ENCODE measurements at places on chromosomes 13 and 19.
A peak's percentile ranks its signal among the peaks of the same experiment; 100 is the strongest.

- no peak for DNase-seq
Observed at GRCh38 chr19:17327654-17328516, 6.8 kb downstream of the ANO8 start.

DNA sequence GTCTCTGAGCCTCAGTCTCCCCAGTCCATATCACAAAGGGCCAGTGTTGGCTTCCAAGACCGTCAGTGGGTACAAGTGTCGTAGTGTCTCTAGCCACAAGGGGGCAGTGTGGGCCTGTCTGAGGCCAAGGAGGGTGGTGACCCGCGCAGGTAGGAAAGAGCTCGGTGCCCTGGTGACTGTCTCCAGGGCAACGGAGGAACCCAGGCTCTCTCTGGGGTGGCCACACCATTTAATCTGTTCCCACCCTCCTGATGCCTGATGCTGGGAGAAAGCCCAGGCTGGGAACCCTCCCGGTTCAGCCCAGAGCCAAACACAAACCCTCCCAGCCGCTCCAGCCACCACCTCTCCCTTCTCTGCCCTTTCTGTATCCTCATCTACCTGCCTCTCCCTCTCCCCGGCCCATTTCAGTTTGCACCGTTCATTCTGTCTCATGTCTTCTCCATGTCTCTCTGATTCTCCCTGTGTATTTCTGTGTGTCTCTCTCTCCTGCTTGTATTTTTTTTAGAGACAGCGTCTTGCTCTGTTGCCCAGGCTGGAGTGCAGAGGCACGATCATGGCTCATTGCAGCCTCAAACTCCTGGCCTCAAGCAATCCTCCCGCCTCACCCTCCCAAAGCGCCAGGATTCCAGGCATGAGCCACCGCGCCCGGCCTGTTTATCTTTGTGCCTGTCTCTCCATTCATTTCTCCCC lies 17.5 kb upstream of the MEIS3 start:
- peak; percentile 61 for DNase-seq

DNA sequence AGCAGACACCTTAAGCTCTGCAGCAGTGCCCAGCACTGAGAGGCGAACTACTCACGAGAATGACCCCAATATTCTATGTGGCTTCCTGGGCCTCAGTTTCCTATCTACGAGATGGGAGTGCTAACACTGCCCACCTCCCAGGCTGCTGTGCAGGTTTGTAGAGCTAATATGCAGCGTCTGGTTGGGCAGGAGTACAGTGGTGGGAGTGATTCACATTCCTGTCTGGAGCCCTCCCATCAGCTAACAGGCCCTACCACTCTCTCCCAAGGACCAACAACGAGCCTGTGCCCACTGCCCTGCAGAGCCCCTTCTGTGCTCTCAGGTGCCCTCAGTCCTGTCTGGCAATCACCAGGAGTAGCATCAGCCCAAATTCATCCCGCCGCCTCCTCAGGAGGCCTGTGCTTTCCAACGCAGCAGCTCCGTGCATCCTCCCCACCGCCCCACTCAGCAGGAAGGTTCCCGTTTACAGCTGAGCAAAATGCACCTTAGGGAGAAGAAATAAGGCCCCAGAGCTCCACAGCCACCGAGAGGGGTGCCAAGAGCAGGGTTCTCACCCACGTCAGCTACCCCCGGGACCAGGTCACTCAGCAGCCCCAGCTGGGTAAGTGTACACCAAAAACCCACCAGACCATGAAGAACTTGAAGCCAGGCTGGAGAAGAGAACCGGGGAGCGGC lies 6.6 kb downstream of the AKT2 start:
- DNase-seq, result no peak

DNA sequence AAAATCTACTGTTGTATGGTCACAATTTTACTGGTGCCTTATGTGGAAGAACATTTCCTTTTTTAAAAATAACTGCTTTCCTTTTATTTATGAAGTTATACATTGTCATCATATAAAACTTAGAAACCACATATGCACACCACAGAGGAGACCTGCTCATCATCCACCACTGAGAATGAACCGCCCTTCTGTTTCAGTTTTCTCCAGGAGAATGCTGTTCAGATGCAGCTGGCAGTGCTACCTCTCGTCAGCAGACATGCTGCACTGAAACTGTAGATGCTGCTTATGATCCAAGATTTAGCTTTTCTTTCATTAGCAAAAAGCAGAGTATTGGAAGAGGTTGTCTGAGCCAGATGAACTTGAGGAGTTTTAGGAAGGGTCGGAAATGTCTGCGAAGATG lies 10.1 kb downstream of the SLC25A15 start:
- no peak for DNase-seq

GRCh38 chr13:67258482-67258881 lies 28.3 kb upstream of the PCDH9 start:
- DNase-seq, result no peak

DNA sequence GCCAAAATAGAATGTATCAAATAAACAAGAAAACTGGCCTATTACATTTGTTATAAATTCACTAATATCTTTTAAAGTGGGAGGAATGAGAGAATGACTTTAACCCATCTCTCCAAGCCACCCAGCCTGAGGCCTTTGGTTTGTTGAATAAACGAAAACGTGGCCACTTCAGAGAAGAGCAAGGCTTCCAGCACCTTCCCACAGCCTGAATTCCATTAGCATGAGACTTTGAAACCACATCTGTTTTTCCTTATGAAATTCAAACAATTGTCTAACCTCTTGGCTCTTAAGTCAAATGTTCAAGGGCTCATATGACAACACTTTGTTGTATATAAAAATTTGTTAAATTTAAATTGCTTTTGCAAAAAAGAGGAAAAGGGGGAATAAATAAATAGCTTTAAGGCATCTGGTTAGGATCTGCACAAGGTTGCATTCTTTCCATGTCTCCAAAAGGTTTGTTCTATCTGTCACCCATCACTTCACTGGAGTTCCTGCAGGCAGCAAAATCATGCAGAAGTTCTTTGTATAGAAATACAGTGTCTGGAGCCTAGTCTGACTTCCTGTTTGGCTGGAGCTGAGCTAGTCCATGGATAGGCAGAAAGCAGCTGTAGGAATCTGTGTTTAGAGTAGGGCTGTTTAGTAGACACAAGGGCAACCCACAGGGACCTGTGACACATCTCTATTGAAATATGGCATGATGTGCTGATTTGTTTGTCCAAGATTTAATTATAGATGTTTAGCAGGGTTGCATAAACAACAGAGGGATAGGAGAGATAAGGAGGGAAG lies 502.3 kb downstream of the KCTD12 start:
- no peak for DNase-seq

- DNase-seq, result no peak
Observed at GRCh38 chr13:35964863-35965180, 166.4 kb downstream of the DCLK1 start.

DNA sequence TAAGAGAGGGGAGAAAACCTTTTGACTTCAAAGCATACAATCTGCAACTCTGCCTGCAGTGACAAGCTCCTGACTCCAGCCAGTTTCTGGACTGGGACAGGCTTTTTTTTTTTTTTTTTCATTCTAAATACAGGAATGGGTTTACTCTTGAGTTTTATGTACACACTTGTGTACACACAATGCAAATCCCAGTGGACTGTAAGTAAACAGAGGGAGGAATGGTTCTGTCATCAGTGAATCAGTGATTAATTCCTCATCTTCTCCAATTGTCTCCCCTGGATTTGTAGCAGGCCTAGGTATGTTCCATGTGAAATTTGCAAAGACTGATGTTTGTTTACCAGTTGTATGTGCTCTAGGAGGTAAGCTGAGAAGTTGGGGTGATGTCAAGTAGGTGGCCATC lies 184.8 kb downstream of the SHISA2 start:
- DNase-seq, result no peak

GRCh38 chr19:8567522-8568172 lies 9.6 kb downstream of the MYO1F start:
- no peak for DNase-seq

- no peak for DNase-seq
Observed at GRCh38 chr13:114056205-114057013, 76.0 kb downstream of the RASA3 start.

All from stimulated activated CD8-positive, alpha-beta memory T cell treated with anti-CD3 and anti-CD28 coated beads, Interleukin-15, amount 100 ng/mL, for 48 hours (primary cell).